Aorta (tissue), 5 donors: ENCODE measurements at places on chromosomes 12 and 14. TPM values are rescaled to one million over a fixed set of nuclear protein-coding genes. Genes with fewer than 3 reads are reported as not detected.

CLEC1B gene
- not detected for polyA plus RNA-seq

NXPH4 gene
- 0.31 TPM for polyA plus RNA-seq

DNA sequence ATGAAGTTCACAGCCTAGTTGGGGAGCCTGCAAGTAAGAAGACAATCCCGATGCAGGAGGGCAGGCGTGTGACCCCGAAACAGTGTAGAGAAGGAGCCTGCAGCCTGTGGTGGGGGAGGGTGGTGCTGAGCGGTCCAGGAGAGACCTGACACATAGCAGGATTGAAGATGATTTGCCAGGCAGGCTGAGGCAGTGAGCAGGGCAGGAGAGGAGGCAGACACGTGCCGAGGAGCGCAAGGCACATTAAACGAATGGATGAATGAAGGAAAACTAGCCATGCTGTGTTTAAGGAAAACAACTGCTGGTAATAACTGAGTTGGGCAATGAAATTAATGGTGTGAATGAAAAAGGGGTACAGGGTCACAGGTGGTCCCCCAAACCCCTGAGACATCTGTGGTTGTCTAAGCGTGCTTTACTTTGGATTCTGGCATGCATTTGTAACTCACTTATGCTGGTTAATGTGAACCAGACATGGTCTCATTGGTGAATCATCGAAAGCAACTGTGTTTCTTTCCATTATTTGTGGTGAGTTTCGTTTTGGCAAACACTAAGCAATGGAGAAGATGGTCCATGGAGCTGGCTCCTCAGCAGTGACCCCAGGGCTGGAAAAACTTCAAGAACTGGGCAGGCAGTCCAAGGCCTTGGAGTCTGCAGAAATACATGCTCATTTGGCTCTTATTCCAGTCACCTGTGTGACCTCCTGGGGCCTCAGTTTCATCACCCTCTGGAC, 96.9 kb upstream of the EVL start:
- H3K27ac ChIP-seq, result no peak overlapping the region
- no peaks in the 10 kb centered on the region for H3K27me3 ChIP-seq
- no peaks in the 10 kb centered on the region for H3K36me3 ChIP-seq

DNA sequence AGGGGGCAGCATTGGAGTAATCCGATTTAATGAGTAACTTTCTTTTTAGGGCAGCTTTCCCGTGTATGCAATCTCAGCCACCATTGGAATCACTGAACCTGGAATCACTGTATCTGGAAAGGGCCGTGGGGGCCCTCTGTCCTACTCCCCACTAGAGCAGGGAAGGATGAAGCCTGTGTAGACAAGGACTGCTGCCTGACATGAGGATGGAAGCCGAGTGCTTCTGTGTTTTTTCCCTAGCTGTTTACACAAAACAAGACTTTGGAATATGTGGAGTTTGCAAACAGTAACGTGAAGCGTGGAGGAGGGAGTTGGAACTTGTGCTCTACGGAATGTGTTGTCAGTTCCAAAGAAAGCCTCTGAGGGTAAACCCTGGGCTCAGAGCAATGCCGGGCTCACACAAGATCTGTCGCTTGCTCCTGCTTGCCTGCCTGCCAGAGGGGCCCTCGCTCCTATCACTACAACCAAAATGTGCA, 32.4 kb upstream of the HDAC7 start:
- no peak for DNase-seq
- no peaks in the 10 kb centered on the region for H3K27me3 ChIP-seq
- H3K4me1 ChIP-seq, result no peaks in the 10 kb centered on the region
- H3K4me3 ChIP-seq, result no peak overlapping the region
- H3K27ac ChIP-seq, result no peak overlapping the region
